ENCODE measurements at places on chromosomes 7 and 10. TPM values are rescaled to one million over a fixed set of nuclear protein-coding genes. Genes with fewer than 3 reads are reported as not detected.

The GRM8 gene
- total RNA-seq: not detected

- DNase-seq: no peak
Observed at GRCh38 chr10:123517901-123518300, 148.3 kb upstream of the GPR26 start.

- DNase-seq: no peak
Observed at GRCh38 chr10:31749981-31750840, 178.4 kb downstream of the ARHGAP12 start.

The CROT gene
- 11.2 TPM for total RNA-seq

The SDHAF3 gene
- 10.5 TPM for total RNA-seq

The SPDYE2 gene
- total RNA-seq: not detected

The GHRHR gene
- total RNA-seq: not detected

The MPP7 gene
- 7.1 TPM for total RNA-seq

The C7orf57 gene
- total RNA-seq: not detected

DNA sequence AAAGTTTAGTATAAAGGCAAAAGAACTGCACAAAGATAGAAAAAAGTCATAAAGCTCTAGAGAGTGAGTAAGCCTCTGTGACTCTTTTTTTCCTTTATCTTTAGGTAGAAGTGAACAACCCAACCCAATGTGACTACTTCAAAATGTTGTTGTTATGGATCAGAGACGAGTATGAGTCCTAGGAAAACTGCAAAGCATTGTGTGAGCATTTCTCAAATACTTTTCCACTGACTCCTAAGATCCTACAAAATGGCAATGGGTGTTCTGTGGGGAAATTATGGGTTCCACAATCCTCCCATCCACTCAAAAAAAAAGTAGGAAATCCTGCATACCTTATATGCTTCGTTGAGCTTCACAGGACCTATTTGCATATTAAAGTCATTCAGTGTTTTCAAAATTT, 177.1 kb downstream of the DGKI start:
- DNase-seq: no peak

The CRHR2 gene
- not detected for total RNA-seq

DNA sequence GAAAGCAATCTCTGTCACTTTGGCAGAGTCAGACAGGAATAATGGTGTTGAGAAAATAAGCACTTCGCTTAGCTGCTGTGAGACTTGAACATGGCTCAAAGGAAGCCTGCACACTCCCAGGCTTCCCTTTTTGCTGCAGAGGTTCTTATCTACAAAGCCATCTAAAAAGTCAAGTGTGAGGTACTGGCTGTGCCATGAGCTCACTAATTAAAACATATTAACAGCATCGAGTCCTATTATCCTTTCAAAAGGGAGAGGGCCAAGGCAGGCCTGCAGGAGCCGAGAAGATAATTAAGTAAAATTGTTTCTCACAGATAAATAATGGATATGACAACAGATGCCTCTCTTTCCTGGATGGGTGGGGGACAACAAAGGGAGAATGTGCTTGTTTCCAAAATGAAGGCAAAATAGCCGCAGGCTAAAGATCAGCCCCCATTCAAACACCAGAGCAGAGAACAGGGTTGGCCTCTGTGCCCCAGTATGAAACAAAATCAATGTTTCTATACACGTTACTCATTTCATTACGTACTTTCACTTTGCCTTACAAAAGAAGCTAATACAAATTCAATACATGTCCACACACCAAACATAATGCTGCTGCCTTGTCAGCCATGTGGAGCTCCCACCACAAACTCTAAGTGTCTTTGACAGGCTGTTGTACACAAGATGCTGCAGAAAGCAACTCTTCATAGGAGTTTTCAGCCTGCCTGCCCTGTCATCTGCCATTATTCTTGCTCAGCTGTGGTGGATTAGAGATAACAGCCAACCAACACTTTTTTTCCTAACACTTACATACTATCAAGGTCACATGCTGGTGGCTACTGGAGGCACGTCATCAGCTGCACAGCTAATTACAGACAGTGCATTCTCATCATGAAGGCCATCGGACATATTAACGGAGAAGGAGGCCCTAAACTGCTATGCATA, 55.3 kb downstream of the ELAPOR2 start:
- DNase-seq: no peak

The LIPM gene
- not detected for total RNA-seq

- DNase-seq: no peak
Observed at GRCh38 chr7:21108182-21108581, 319.7 kb upstream of the SP4 start.

- DNase-seq: no peak
Observed at GRCh38 chr10:73916761-73917470, 6.0 kb downstream of the PLAU start.

GRCh38 chr10:10956681-10957542, 60.8 kb upstream of the CELF2 start:
- no peak for DNase-seq

DNA sequence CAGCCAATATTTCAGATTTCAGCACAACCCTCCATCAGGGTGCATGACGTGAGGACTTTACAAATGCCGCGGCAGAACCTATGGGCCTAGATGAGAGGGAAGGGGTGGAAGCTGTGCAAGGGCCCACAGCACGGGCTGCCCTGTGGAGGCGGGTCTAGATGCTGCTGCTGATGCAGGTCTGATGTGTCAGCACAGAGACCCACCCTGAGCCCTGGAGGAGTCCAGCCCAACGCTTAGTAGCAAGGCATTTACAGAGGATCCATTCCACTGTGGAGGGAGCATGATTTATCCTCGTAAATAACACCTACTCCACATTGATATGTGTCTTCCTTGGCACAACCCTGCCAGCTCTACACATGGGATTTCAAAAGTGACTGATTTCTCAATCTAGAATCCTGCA, 48.5 kb downstream of the MYL10 start:
- no peak for DNase-seq

GRCh38 chr7:106284714-106285050, at the start of gene NAMPT:
NAMPT (minus strand) TSS chr7:106284983; CDS start chr7:106284884, 99 bp downstream.
- peak; percentile 67 for DNase-seq

The LIPF gene
- not detected for total RNA-seq

DNA sequence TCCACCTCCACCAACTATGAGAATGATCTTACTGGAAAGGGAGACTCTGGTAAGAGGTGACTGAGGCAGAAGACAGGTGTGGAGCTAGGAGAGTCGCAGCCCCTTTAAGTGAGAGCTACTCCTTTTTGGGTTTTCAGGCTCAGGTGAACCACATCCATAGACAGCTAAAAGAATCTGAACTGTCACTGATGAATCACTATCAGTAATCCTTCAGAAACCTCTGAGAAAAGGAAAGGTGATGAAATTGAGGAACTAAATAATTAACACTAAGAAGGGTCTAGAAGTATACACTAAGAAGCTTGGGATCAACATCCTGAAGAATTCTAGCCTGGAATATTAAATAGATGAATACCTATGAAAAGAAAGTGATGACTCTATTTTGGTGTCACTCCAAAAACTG, 83.0 kb downstream of the SORBS1 start:
- no peak for DNase-seq

DNA sequence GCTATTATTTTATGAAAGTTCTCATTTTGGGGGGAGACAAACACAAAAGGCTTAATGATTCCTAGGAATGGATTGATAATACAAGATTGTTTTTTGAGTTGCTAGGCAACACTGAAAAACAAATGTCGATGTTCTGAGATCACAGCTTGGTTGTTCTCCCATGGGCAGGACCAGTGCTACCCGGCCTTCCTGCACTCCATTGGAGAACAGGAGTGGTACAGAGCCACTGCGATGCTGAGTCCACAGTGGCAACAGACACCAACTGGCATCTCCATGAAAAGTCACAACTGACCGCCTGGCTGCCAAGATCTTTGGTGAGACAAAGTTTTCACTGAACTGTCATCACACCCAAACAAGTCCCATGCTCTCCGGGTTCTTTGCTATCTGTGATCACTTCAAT, 68.9 kb upstream of the NMT2 start:
- no peak for DNase-seq

The AGBL3 gene
- 2.4 TPM for total RNA-seq

GRCh38 chr7:129574487-129574886, 37.0 kb upstream of the NRF1 start:
- no peak for DNase-seq

DNA sequence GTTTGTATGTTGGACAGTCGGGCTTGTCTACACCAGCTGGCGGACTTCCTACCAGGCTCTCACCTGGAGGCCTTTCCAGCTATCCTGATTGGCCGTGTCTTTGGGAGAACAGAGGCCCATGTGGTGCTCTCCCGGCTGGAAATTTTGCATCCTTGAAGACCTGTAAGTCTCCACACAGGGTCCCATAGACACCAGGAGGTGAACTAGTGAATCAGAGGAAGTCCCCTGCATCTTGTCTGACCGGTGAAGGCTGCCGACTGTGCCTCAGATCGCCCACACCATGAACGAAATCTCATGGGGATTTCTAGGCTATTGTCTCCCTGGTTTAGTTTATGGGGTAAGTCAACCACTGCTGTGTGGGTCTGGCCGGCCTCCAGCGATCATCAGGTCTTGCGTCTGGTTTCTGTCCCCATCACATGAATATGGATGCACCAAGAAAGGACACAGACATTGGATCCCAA, 108.4 kb upstream of the LYZL2 start:
- no peak for DNase-seq

DNA sequence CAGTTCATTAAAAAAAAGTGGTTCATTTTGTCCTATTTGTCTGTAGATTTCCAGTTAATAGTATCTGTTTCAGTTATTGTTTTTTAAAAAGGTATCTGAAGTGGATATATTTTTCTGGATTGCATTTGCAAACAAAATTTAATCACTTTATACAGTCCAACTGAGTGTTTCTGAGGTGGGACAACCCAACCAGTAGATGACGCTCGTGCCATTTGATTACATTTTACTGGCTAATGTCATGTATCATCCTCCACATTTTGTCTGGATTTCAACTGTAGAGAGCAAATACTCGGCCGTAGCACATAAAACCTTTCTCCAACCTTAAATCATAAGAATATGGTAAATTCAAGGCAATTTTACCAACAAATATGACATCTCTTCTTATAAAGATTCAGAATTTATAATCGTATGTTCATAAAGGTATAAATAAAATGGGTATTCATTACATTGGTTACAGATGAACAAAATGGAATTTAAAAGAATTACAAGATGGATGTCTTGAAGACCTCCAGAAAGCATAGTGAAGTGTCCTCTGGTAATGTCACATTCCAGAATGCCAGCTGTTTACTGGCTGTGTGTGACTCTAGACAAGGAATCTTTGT, 789.0 kb downstream of the PHTF2 start:
- no peak for DNase-seq

The FAM237B gene
- total RNA-seq: not detected

The NEBL gene
- total RNA-seq: 17.4 TPM

DNA sequence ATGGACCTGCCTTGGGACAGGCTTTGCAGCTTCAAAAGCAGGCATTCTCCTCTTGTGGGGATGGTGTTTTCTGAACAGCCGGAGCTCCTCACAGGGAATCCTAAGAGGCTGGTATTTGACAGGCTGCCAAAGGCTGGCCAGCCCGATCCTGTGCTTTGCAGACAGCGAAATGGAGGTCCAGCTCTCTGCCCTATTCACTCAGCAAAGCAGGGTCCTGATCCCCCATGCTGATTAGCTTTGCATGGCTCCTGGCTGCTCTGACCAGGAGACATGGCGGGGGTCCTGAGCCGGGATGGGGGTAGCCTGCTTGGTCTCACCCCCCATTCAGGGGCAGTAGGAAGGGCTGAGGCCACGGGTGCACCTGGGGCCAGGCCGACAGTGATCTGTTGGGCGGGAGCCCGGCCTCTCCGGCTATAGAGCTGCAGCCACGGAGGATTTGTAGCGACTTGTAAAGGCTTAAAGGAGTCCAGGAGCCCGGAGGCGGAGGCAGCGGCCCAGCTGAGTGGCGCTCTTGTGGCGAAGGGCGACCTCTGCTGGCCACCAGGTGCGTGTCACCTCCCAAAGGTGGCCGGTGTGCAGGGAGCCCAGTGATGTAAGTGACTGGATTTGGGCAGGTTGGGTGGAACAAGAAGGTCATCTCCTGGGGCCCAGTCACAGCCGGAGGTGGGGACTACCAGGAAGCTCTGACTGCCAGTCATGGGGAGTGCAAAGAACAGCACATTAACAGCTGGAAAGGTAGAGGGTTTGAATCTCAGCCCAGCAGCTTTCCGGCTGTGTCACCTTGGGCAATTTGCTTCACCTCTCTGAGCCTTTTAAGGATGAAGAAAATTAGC, 126.5 kb downstream of the ZMIZ1 start:
- peak; percentile 70 for DNase-seq

DNA sequence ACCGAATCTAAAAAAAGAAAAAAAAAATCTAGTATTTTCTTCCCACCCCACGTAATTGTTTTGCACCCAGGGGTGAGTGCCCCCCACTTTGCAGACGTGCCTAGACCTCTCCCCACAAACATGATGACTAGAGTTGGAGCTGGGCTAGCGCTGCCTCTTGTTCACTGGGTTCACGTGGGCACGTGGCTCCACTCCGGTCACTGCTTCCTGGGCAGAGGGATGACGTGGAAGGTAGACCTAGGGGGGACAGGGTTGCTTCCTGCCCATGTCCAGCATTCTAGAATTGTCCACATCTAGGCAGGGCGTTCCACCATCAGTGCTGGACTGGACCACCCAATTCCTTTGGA, 861 bp upstream of the LIMK1 start:
- no peak for DNase-seq

DNA sequence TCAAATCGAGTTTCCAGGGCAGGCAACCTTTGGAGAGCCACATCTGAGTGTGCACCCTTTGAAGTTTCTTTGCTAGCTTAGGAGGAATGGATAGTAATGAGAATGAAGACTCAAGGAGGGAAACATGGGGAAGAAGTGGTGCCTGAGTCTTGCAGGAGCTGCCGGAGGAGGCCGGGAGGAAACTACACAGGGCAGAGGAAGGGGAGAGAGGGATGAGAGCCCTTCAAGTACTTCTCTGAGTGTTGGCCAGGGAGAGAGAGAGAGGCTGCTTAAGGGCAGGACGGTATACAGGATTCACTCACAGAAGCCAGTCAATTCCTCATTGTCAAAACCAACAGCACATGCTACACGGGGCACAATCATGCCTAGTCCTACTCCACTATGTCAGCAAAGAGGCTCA, 74.4 kb upstream of the ZNRF2 start:
- no peak for DNase-seq

The GATA3 gene
- 3.1 TPM for total RNA-seq

GRCh38 chr7:142279601-142280000, 21.7 kb upstream of the PRSS58 start:
- DNase-seq: no peak

GRCh38 chr10:98078774-98079173, 48.4 kb upstream of the CRTAC1 start:
- no peak for DNase-seq

DNA sequence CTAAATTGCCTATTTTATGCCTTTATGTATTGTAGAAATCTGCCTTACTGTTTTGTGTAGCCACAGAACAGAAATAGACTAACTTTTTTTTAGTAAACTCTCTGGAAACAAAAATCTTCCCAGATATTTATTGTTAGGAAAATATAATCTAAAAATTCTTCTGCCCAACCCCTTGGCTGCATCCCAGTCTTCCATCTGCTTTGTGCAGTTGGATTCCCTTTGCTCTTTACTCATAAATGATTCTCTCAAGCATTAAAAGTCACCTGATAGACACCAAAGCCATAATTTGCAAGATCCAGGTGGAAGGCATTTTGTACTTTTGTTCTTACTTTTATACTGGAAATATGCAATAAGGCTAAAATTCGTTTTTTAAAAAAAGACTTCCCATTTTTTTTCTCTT, 6.1 kb upstream of the CAV2 start:
- DNase-seq: no peak
